ENCODE measurements at places on chromosomes 16 and 17.
A peak's percentile ranks its signal among the peaks of the same experiment; 100 is the strongest.

DNA sequence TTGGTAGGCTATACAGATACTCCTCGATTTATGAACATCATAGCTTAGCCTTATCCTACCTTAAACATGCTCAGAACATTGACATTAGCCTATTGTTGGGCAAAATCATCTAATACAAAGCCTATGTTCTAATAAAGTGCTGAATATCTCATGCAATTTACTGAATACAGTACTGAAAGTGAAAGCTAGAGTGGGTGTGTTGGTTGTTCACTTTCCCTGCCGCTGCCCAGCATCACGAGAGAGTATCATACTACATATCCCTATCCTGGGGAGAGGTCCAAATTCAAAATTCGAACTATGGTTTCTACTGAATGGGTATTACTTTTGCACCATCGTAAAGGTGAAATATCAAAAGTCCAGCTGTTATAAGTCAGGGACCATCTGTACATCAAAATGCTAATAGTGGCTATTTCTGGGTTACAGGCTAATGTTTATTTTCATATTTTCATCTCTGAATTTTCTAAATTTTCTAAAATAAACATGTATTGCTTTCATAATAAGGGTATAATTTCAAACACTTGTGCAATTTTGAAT, 54.5 kb downstream of the NACA2 start:
- no peak for DNase-seq

GRCh38 chr17:54221499-54221898, 398.8 kb downstream of the KIF2B start:
- DNase-seq: no peak

DNA sequence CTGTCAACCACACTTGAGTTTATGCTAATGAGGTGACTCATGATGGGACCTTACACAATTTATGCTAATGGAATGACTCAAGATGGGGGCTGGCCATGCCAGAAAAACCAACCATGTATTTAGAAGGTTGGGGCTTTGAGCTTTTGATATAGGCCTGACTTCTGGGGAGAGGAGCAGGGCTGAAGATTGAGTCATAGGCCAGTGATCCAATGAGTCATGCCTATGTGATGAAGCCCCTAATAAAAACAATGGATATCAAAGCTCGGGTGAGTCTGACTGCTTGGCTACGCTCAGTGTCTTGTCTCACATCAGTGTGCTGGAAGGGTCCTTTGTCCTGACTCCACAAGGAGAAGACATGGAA, 7.3 kb downstream of the MFSD6L start:
- DNase-seq: no peak

DNA sequence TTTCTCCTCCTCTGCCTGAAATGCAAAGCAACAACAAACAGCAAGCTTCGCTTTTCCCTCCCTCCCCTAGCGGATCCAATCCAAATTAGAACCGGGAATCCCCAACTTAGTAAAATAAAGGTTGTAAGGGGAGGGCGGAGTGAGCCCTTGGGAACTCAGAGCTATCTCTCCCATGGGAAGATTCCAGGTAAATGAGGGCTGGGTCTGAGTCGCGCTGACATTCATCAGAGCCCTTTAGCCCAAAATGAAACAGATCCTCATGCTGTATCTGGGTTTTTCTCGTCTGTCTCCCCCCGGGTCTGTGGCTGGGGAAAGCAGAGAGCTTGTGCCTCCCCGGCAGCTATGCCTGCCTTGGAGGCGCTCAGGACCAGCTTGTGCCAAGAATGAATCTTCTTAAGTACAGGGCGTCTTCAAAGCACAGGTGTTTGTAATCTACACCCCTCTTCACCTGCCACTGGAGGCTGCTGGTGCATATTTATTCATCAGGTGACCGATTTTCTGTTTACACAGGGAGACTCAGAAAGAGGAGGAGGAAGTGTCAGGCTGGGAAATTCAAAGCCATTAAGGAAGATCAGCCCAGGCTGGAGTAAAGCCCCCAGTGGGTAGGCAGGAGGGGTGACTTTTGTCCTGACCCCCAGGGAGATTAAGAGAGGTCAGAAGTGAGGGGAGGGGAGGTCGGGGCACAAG, 55.0 kb upstream of the GSE1 start:
- DNase-seq: no peak

GRCh38 chr17:72146371-72146770, 25.6 kb downstream of the SOX9 start:
- DNase-seq: no peak

GRCh38 chr17:27497696-27498095, 41.4 kb downstream of the KSR1 start:
- no peak for DNase-seq

- DNase-seq: no peak
Observed at GRCh38 chr17:4318596-4318995, 47.9 kb downstream of the UBE2G1 start.

DNA sequence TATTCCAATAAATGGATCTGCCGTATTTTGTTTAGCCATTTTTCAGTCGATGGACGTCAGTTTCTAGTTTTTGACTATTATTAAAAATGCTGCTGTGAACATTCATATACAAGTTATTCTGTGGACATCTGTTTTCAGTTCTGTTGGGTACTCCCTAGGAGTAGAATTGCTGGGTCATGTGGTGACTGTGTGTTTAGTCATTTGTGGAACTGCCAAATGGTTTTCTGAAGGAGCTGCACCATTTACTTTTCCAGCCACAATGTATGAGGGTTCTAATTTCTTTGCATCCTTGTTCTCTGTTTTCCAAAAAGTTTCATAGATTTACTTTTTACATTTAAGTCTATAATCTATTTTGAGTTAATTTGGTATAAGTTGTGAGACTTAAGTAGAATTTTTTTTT, 29.5 kb downstream of the CYLD start:
- no peak for DNase-seq

DNA sequence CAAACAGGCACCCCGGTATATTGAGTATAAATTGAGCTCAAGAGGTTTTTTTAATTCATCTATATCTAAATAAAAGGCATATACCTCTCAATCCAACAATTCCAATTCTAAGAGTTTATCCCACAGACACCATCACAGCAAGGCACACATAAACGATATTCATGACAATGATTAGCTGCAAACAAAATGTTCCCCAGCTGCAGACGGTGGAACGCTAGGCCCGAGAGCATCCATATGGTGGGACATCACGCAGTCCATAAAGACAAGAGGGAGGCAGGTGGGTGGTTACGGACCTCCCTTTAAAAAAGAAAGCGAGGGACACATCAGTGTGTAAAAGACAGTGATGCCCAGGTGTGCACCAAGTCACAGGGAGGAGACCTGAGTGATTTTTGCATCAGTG, 28.1 kb downstream of the MEAK7 start:
- DNase-seq: no peak

DNA sequence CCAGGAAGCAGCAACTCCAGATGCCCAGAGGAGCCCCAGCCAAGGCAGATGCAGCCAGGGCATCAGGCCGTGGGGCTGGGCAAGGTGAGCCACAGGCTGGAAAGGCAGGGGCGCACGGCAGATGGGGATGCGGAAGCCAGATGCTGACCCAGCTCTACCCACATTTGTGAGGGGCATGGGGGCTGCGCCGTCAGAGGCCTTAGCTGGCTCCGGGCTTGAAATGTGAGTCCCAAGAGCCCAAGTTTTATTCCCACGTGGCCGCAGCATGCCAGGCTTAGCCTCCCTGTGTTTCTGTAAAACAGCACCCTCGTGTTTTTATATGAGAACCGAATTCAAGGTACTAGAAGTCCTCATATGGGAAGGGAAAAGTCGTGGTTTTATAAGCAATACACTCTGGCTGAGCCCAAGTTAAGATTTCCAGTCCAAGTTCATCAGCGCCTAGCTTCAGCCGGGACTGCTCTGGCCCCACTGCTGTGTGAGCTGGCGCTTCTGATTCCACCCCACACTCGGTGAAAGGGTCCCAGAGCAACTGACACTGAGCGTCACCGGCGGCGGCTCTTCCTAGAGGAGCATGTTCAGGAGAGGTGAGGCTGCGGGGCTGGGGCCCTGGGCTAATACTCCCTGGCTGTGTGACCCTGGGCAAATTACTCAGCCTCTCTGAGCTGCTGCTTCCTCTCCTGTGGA, 6.7 kb upstream of the C16orf95 start:
- DNase-seq: no peak

DNA sequence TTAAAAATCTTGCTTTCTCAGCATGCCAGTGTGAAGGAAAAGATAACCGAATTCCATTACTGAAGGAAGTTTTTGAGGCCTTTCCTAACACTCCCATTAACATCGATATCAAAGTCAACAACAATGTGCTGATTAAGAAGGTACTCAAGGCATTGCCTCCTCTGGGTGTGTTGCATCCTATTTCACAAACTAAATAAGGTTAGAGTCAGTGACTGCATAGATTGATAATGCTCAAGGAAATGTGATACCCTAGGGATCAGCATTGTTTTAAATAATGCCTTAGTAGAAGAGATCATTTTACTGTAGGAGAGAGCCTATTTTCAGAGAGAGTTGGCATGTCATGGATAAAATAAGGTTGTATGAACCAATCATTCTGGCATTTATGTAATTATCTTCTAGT, 36.8 kb downstream of the GDPD1 start:
- no peak for DNase-seq

DNA sequence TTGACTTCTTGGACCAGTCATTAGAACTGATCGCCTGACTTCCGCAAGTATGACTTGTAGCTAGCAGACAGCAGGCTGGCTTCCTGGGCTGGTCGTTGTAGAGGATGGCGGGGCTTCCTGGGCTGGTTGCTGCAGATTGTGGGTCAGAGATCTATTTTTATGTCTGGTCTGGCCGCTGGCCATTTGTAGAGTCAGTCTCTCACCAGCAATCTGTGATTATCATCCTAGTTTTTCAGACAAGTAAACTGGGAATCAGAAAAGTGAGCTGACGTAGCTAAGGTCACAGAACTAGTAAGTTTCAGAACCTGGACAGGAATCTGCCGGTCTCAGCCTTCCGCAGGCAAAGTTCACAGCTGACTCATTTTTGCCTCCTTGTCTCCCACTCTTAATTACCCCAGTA, 19.1 kb downstream of the GPR142 start:
- no peak for DNase-seq

DNA sequence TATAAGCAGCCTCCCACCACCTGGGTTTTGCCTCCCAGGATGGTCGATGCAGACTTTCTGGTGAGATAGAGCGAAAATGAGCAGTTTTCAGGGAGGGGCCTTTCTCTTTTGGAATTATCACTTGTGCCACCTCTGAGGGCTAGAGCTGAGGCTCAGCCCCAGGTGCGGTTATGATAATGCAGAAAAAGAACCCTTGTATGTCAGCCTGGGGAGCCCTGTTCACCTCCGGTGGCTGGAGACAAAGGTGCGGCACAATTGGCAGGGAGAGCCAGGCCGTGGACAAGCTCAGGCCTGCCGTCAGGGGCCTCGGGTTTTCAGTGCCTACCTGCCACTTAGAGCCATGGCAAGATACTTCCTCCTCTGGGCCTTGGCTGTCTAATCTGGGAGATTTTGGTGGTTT, 4.4 kb downstream of the SCPEP1 start:
- no peak for DNase-seq

- DNase-seq: peak; percentile 78
Observed at GRCh38 chr16:424033-424622, 1.3 kb upstream of the RAB11FIP3 start.

DNA sequence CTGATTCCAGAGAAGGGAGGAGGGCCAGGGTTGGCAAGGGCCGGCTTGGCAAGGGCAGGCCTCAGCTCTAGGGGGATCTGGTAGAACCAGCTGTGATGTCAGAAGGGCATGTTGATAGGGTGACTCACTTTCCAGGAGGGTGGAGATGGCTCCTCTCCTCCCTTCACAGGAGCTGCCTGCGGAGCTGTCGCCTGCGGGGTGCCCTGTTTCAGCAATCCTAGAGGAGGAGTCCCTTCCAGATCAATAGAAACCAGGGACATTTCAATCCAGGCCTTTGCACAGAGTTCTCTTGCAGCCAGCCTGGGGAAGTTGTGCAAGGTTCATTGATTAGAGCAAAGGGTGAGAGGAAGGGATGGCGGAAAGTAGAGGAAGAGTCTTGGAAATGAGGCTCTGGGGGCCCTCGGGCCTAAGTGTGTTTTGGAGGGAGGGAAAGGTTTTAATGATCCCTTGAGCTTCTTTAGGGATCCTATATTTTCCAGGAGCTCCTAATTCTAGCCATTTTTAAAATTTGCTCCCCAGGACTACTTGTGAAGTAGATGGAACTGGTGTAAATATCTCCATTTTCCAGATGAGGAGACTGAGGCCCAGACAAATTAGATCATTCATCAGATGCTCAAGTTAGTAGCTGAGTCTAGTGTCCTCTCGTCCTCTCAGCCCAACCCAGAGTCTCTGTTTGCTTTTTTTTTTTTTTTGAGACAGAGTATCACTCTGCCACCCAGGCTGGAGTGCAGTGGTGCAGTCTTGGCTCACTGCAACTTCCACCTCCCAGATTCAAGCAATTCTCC, 24.8 kb upstream of the CSNK2A2 start:
- no peak for DNase-seq

DNA sequence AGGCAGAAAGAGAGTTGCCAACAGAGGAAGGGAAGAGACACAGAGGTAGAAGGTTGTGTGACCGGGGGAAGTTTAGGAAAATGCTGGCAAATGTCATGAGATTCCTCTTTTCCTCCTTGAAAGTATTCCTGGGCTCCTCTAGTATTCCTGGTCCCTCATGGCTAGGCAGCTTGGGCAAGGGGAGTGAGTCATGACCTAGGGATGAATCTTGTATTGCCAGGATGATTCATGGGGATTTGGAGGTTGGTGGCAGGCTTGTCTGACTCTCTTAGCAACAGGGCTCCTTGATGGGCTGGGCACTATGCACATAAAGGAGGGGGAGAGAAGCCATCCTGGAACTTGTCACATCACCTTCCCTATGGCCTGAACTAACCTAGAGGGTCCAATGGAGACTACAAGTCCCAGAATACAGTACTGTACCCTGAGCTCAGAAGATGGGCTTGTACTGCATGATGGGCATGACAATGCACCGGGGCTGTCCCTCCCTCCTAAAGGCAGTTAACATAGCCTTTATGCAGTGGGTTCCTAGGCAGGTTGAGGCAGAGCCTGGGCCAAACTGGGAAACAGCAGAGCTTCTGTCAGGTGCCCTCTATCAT, 2.1 kb upstream of the SEZ6 start:
- DNase-seq: no peak

DNA sequence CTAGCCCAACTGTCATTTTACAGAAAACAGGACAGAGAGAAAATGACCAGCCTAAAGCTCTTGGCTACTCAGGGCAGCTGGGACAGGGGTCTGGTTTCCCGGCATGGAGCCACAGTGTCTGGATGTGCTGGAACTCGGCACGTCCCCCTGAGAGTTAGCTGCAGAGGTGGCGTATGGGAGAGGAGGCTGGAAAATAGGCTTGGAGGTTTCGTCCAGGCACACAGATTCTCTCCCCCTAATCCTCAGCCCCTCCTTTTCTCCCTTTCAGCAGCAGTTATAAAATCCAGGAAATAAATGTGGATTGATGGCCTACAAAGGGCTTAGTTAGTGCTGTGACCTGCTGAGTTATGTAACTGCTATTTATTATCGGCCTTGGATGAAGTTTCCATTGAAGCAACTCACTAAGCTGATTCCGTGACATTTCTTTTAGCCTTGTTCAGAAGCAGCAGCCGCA, 89.5 kb upstream of the TOB1 start:
- no peak for DNase-seq

All from testis (tissue), 5 donors.